ENCODE measurements at places on chromosomes 6 and 20.

DNA sequence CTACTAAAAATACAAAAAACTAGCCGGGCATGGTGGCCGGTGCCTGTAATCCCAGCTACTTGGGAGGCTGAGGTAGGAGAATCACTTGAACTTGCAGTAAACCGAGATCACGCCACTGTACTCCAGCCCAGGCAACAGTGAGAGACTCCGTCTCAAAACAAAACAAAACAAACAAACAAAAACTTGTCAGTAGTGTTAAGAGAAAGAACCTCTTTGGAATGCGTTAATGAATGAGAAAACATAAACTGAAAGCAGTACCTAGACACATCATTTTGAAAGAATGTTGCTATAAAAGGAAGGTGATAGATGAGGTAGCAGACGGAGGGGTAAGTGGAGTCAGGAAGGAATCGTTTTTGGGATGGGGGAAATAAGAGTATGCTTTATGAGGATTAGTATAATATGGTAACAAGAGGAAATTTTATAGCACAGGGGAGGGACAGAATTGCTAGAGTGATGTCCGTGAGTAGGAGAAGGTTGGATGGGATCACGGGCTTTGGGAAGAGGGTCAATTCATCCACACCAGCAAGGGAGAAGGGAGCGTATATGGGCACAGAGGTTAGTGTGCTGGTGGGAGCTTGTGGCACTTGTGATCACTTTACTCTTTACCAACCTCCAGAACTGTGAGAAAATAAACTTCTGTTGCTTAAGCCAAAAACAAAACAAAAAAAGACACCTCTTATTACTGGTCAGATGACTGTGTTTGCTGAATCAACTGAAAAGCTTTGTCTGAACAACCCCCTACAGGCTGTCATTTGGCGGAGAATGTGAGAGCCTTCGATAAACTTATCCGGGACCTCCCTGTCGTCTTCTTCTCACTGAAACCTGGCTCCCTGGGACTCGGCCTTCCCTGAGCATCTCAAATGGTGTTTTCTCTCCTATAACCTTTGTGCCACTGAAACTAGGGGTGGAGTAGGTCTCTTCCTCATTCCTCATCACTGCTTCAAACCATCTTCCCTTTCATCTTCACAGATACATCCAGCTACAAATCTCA is 48.9 kb upstream of the TFAP2A start:
- DNase-seq = no peak

DNA sequence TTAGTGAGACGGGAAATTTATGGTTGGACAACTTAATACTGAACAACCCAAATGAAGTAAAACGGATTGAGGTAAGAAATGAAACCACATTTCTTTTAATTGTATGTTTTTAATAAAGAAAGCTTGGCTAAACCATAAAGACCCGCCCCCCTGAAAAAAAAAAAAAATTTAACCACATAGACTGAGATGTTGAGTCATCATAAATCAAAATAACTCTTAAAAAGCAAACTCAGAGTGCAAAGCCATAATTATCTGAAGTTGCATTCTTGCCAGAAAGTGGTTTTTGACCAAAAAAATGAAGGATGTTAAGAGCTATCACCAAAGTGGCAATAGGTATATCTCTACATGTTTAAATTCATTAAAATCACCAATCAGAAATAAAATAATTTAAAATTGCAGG is 101.8 kb upstream of the COL21A1 start:
- no peak for DNase-seq

DNA sequence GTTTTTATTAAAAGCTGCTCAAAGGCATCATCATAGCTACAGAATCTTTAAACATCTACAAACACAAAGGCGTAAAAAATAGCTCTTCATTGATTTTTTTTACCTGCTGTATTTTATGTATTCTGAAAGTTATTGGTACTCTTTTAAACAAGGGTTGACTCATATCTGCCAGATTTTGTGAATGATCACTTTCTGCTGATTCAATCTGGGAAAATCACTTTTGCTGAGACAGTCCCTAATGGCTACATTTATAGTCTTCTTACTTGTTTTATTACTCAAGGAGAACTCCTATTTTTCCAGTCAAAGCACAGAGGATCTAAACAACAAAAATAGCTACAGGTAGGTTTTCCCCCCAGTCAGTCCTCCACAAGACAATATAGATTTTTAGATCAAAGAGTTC is 739.0 kb downstream of the CBLN4 start:
- peak; percentile 14 for DNase-seq

- DNase-seq = no peak
Observed at GRCh38 chr20:64156136-64156885, 7.9 kb upstream of the MYT1 start.

GRCh38 chr20:58470336-58471192 is 44.6 kb downstream of the APCDD1L start:
- no peak for DNase-seq

GRCh38 chr20:37394543-37395409 is 48.8 kb downstream of the SRC start:
- DNase-seq = no peak

DNA sequence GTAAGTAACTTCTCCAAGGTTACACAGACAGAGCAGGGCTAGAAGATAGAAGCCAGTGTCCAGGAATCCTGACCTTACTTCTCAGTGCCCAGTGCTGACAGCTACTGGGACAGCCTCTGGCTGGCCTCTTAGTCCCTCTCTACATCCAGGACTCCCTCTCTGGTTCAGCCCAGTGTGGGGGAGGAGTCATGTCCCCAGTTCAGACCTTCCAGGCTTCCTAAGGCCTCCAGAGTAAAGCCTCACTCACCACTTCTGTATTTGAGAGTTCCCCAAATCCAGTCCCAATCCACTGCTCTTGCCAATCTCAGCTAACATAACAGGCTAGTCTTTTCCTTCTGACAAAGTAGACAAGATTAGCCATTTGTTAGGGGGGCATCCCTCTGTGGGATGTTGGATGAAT is 36.9 kb upstream of the EPB41L1 start:
- no peak for DNase-seq

- no peak for DNase-seq
Observed at GRCh38 chr20:37890643-37891042, 12.3 kb upstream of the VSTM2L start.

GRCh38 chr6:17945111-17945510 is 42.3 kb downstream of the KIF13A start:
- DNase-seq = no peak

DNA sequence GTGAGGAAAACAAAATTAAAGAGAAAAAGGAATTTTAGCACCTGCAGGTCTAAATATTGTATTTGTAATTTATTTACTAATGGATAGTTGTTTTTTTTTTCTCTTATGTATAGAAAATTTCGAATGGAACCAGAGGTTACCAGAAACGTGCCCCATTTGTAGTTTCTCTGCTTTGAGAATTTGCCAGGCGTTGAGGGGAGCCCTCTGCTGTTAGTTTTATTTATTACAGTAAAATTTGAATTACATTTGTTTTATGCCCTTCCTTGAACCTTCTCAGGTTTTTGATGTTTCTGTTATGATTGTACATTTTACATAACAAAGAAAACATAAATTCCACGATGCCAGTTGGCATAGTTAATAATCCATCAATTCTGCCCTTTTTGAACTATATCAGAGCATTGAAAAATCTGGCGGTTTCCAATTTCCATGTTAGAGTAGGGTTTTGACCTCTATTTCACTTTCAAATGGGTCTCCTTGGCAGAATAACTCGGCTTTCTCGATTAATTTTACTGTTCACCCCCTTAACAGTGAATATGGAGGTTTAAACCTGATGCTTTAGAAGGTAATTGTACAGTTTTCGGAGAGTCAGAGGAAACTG is 35.1 kb upstream of the RFPL4B start:
- DNase-seq = no peak

DNA sequence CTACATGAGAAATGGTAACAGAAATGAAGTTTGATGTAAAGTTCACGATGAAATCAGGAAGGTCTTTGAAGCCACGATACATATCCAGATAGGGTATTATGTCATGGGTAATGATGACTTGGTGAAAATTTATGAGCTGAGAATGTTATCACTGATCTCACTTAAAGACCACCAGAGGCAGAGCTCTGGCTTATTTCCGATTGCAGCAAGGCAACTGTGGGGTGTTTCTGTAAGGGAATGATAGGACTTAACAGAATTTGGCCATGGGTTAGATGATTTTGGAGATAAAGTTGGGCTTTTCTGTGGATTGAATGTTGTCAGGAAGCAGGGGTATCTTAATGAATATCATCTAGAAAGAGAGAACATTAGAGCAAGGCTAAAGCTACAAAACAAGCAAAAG is 508.4 kb downstream of the HDGFL1 start:
- DNase-seq = no peak

DNA sequence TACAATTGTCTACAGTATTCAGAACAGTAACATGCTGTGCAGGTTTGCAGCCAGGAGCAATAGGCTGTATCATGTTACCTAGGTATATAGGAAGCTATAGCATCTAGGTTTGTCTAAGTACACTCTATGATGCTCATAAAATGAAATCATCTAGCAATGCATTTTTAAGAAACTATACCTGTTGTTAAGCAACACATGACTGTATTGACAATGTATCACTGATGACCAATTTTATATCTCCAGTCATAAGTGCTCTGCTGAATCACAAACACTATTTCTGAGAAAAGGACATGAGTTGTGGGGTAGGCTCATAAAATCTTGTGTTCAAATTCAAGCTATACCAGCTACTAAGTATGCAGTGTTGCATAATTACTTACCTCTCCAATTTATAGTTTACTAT is 501.3 kb downstream of the CD109 start:
- no peak for DNase-seq

DNA sequence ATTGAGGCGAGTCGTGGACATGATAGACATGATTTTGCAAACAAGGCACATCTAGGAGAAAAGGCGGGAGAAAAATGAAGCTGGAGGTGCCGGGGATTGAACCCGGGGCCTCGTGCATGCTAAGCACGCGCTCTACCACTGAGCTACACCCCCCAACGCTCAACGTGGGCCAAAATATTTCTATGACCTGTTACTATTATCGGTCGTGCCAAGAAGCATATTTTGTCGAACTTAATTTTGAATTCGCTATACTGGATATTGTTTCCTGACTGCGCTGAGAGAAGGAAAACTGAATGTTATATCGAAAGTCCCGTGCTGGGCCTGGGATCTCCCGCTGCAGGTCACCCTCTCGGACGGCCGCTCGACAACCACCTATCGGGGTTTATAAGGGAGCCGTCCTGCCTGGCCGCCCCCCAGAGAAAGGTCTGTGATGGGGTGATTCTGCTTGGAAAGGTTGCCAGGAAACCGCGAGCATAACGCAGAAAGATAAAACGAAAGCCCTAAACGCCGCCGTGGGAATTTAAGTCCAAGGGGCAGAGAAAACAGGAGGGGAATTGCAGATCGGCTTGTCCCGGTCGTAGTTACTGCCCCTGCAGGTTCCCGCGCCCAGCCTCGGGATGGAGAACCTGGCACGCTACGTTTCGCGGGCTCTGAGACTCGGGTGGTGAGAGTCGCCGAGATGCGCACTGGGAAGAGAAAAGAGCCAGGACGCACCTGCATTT is 60.0 kb downstream of the TRIM27 start:
- DNase-seq = peak; percentile 83

- no peak for DNase-seq
Observed at GRCh38 chr20:46219920-46220319, 88.4 kb downstream of the CDH22 start.

- DNase-seq = no peak
Observed at GRCh38 chr6:151027936-151028838, 162.7 kb downstream of the MTHFD1L start.

GRCh38 chr6:93318121-93318520 is 101.2 kb downstream of the EPHA7 start:
- DNase-seq = no peak

GRCh38 chr20:38870733-38871559 is 55.3 kb upstream of the FAM83D start:
- no peak for DNase-seq

DNA sequence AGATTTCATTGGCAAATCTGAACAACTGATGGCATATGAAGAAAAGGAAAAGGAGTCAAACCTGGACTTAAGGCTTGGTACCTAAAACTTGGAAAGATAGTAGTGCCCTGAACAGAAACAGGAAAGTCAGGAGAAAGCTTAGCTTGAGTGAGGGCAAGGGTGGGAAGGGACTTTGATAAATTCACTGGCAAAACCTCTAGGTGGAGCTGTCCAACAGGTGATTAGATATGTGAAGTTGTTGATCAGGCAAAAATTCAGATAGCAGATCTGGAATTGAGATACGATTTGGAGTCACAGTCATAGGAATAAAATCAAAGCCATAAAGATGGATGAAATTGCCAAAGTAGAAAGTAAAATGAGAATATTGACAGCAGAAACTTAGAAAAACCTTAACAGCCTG is 16.1 kb upstream of the ZNF292 start:
- DNase-seq = no peak

DNA sequence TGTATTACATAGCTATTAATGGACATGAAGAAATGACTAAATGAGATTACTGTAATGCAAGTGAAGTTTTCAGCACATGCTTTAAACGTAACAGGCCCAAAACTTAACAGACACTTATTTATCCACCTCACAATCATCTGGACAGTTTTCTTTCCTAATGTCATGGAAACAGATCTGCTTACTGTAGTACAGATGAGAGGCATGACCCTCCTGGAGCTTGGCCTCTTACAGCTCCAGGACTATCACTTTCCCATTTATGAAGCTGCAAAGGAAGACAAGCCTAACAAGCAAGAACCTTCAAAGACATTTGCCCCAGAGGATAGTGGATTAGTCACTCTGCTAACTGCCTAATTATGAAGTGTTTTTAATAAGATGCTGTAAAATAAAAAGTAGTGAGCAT is 419.3 kb downstream of the PHF3 start:
- DNase-seq = no peak

GRCh38 chr6:151475653-151476523 is 17.9 kb upstream of the CCDC170 start:
- DNase-seq = no peak

GRCh38 chr20:59850018-59850641 is 83.3 kb downstream of the SYCP2 start:
- no peak for DNase-seq

DNA sequence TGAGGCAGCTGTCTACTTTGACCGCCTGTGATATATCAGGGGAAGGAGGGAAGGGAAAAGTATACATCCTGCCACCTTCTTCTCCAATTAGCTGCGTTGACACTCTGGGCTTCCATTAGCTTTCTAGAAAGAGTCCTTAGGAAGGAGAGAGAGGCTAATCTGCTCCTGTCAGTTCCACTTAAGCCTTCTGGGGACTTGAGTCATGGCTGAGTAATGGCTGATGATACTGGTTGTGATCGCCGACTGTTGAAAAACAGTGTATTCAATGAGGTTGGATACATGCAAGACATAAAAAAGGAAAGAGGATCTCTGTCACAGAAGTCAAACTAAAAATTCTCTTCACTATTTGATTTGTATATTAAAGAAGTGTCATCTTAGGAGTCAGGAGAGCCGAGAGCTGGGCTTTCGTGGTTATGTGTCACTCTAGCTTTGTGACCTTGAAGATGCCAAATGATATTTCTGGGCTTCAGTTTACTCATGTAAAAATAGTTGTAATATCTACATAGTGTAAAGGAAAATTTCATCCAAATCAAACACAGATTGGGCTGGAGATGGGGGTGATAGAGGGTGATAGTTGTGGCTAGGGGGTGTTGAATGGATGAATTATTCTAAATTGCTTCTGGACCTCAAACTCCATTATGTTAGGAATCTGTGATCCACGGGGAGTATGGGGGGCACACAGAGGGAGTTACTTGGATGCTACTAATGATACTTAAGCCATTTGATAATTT is 189.0 kb downstream of the UST start:
- DNase-seq = no peak

- no peak for DNase-seq
Observed at GRCh38 chr6:17724341-17724740, 17.6 kb upstream of the NUP153 start.

Measured in GM06990 (cell line).